ENCODE measurements at places on chromosomes 4 and X.

DNA sequence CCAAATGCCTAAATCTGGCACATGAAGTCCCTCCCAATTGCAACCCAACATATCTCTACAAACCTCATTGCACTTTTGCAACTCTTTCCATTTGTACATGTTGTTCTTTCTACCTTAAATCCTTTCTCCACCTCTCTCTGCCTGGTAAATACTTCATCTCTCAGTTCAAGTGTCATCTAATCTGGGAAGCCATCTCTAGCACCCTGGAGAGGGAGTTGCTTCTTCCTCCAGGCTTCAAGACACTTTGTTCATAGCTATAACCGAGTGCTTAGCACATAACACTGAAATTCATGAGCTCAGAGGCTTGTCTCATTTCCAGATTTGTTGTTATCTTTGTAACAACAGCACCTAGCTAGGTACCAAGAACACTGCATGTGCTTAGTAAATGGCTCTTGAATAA lies 114.8 kb upstream of the NAP1L5 start:
- DNase-seq, result no peak

DNA sequence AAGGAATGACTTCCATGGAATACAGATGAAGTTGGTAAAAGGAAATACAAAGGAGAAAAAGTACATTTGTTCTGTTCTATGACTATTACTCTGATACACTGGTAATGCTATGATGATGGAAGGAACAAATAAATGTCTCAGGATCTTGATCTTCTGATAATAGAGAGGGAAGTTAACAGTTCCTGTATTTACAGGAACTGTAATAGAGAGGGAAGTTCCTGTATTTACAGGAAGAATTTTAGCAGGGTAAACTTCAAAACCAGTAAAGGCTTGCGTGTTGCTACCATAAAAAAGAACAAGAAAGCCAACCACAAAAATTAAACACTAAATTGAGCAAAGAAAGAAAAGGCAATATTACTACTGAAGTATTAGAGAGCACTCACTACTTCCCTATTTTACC lies 91.7 kb upstream of the HPGD start:
- no peak for DNase-seq

DNA sequence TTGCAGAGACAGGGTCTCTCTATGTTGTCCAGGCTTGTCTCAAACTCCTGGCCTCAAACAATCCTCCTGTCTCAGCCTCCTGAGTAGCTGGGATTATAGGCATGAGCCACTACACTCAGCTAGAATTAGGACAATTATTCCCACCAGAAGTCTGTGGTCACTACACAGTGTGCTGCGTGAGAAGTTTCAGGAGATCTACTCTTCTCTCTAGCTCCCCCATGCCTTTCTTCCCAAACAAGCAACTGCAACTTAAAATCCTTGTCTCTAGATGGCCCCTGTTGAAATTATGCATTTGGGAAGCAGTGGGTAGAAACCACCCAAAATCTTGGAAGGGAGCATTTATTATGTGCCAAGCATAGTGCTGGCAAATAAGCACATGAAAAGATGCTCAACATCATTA lies 21.1 kb upstream of the MAP7D3 start:
- no peak for DNase-seq

DNA sequence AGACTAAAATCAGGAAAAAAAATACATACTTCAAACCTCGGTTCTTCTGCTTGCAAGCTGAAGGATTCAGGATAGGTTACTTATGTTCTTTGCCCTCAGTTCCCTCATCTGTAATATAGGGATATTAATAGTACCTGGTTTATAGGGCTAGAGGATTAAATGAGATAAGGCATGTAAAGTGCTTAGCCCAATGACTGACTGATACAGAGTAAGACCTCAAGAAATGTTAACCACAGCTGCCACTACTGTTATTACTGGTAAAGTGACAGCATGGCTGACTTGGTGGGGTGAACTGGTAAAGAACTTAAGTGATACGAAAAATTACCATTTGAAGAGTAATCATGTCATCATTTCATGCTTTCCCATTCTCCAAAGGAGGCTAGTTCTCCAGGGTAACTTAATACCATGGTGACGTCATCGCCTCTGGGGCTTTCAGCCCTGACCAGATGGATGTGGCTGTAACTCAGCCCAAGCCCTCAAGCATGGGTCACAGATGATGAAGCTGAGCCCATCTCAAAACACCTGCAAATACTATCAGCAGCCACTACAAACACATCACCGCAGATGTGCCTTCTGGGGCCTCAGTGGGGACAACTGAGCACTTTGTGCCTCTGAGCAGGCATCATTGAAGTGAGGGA lies 44.5 kb upstream of the SCML1 start:
- DNase-seq, result no peak

GRCh38 chr4:118904418-118904817 lies 15.8 kb downstream of the SYNPO2 start:
- DNase-seq, result peak; percentile 64

DNA sequence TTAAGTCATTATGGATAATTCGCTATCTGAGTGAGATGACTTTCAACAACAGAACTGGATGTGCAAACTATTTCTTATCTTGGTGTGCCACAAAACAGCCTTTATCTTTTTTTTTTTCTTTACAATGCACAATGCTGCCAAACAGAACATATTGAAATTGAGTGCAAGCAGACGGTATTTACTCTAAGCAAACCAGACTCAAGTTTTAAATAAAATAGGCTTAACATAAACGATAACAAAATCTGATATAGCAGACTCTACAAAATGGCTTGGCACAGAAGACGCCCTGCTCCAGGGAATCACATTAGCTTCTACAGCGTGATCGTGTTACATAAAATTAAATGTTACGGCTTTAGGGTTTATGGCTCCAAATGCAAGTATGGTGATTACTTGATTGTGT lies 9.6 kb upstream of the STK32B start:
- no peak for DNase-seq

- DNase-seq, result no peak
Measured at GRCh38 chr4:141153751-141154510, 20.7 kb upstream of the RNF150 start.

- no peak for DNase-seq
Measured at GRCh38 chr4:24885342-24885741, 27.5 kb downstream of the CCDC149 start.

DNA sequence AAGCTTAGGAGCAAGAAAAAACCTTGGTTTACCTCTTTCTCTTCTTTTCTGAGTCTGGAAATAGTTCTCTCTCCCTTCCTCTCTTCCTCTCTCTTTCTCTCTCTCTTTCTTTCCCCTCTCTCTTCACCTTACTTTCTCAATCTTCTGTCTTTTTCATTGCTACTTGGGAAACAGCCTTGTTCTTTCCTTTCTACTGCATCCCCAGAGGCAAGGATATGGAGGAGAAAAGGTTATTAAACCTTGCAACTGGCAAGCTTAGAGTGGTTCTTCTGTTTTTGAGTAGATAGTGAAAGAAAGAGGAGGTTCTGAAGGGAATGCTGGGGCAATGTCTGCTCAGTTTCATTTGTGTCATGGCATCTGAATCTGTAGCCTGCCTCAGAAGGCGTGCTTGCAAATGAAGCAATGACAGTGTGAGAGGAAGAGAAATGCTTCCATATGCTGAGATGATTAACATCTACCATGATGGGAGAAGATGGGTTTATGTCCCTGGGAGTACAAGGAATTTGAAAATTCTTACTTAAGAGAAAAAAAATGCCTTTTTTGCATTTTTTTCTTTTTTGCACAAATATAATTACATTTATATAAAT lies 190.6 kb downstream of the CEP135 start:
- no peak for DNase-seq

GRCh38 chrX:150454083-150454482 lies 91.0 kb downstream of the MAMLD1 start:
- no peak for DNase-seq

DNA sequence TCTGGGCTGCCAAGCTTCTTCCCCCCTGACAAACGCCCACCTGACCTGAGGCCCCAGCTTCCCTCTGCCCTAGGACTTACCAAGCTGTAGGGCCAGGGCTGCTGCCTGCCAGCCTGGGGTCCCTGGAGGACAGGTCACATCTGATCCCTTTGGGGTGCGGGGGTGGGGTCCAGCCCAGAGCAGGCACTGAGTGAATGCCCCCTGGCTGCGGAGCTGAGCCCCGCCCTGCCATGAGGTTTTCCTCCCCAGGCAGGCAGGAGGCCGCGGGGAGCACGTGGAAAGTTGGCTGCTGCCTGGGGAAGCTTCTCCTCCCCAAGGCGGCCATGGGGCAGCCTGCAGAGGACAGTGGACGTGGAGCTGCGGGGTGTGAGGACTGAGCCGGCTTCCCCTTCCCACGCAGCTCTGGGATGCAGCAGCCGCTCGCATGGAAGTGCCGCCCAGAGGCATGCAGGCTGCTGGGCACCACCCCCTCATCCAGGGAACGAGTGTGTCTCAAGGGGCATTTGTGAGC lies 37.0 kb downstream of the HTRA3 start:
- DNase-seq, result peak; percentile 49

DNA sequence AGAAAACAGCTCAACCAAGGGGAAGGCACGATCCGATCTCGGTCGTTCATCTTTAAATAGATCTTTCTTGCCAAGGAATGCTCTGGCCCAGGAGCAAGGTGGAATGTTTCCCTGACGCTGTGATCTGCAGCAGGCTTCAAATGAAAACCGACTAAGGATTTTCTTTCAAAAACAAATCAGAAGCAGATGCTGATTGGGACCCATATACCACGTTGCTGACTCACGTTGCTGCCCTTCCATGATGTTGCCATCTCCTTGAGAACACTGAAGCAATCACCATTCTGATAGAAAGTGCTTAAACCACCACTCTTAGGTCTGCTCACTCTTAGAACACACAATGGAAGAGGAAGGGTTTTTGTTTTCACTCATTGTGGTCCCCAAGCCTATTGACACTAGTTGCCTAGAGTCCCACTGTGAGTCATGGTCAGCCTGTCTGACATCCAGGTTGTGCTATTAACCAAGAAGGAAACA lies 26.1 kb downstream of the LAMTOR3 start:
- no peak for DNase-seq

GRCh38 chr4:38612646-38613414 lies 51.2 kb upstream of the KLF3 start:
- no peak for DNase-seq

DNA sequence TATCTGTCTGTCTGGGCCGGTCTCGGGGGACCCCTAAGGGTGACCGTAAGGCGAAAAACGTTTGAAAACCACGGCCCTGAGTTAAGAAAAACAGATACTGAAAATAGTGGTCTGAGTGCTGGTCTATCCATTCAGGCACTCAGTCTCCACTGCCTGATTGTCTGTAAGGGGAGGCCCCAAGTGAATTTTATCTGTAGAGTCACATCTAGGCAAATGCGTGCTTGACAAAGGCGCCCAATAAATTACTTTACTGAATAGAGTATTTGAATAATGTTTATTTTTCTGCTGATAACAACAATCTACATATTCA lies 465 bp downstream of the HNRNPH2 start:
- no peak for DNase-seq

DNA sequence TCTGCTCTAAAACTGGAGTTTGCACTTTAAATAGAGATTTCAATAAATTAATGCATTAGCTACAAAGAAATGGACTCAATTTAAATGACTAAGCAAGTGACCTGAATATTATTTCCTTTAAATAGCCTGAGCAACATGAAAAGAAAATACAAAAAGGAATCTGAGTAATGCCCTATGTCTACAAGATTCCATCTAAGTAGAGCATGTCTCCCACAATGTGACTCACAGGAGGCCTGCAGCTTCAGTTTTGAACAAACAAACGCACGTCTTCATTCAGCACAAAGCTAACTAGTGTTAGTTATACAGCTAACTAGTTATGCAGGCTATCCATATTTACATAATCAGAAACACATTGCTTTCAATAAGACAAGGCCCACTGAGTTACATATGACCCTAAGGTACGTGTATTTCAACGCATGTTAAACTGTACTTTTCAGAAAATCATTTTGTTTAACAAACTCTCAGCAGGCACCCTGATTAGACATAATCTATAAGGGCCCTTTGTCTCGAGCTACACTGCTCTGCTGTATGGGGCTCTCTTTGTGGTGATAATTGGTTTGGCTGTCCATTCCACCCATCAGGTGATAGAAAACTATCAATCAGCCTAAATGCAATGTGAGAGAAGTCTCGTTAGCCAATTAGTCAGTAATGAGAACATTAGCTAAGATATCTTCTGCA lies 116.5 kb downstream of the MAML3 start:
- no peak for DNase-seq

GRCh38 chrX:68942104-68942503 lies 113.3 kb downstream of the EFNB1 start:
- no peak for DNase-seq

DNA sequence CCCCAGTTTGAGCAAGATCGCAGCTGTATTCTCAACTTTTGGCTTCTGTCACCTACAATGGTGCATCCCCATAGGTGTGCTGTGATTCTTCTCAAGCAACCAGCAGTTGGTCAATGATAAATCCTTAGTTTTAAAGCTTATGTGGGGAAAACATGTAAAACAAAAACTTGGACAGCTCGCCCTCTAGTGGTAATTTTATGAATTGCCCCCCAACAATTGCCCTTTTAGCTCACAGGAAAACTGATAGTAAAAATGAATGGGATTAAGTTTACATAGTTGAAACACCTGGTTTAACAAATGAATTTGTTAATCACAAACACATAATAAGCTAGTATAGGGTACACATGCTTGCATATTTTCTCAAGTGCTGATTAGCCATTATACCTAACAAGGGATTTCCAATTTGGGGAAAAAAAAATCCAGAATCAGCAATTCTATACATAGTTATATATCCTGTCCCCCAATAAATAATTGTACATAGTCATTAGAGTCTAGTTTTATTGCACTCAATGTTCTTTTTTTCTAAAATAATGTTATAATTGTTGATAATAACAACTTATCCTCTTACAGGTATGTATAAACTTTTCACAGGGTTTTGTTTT lies 30.1 kb downstream of the TEX13A start:
- DNase-seq, result no peak

DNA sequence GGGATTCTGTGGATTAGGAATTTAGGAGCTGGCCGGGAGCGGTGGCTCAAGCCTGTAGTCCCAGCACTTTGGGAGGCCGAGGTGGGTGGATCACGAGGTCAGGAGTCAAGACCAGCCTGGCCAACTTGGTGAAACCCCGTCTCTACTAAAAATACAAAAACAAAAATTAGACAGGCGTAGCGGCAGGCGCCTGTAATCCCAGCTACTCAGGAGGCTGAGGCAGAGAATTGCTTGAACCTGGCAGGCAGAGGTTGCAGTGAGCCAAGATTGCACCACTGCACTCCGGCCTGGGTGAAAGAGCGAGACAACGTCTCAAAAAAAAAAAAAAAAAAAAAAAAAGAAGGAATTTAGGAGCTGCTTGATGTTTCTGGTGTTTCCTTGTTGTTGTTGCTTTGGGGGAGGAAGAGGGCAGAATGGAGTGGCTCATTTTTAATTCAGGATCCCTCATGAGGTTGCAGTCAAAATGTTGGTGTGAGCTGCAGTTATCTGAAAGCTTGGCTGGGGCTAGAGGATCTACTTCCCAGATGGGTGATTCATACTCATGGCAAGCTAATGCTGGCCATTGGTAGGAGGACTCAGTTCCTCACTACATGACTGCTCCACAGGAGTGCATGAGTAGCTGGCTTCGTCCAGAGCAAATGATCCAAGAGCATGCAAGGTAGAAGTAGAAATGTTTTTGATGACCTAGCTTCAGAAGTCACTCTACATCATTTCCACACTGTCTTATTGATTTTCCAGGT lies 26.5 kb upstream of the JADE1 start:
- no peak for DNase-seq

Data from breast epithelium (tissue), 4 donors.